Fibroblast of gingiva (primary cell): ENCODE measurements at places on chromosomes 4 and X.

GRCh38 chr4:25925486-25926201 is 11.6 kb downstream of the SMIM20 start:
- DNase-seq = no peak

- no peak for DNase-seq
These were observed 116.9 kb downstream of the VEGFC start for GRCh38 chr4:176675810-176676209.

DNA sequence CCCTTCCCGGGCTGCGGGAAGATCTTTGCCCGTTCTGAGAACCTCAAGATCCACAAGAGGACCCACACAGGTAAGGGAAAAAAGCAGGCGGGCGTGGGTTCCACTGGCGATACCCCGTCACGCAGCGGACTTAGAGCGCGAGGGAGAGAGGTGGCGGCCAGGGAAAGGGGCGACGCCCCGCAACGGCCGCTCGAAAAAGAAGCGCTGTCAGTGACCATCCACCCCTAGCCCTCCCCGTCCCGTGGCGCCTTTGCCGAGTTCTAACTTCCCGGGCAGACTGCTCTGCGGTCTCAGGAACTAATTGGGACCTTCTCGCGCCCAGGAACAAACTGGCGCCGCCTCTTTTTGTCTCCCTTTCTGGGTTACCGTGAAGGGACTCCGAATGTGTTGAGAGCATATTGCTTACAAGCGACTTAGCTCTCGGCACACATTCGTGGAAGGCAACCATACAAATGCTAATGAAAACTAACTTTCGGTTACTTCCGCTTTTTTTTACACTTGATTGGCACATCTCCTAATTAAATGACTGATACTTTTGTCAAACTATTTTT is 1.8 kb downstream of the ZIC3 start:
- no peak for DNase-seq

- peak; percentile 82 for DNase-seq
These were observed 330.5 kb upstream of the AADAT start for GRCh38 chr4:170420255-170420693.

GRCh38 chr4:2042947-2043395 is 16.2 kb upstream of the NAT8L start:
- DNase-seq = no peak

DNA sequence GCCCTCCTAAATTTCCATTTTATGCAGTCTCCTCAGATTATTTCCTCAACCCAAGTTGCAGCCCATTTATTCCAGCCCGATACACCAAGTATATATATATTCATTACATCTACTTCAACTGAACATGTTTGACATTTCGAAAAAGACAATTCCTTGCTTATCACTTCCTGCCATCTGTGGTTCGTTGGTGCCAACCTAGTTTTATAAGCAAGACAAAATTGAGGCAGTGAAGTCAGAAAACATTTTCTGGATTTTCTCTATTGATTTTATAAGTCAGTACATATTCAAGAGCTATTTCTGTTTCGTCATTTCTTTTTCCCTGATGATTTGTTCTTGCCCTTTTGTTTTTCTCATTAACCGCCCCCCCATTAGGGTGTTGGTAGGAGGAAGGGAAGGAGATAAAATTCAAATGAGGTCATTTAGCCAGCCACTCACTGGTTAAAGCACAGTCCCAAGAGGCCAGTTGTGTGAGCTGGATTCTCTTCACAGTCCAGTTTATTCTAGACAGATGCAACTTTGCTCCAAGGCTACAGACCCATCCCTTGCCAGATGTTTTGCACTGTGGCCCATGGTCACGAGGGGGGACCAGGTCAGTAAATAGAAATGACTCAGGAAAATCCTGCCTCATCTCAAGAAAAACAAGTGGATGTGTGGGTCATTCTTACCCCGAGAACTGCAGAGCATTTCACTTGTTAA is 20.3 kb upstream of the VEGFD start:
- peak; percentile 64 for DNase-seq

- DNase-seq = no peak
These were observed 46.7 kb downstream of the DIPK2B start for GRCh38 chrX:45154033-45154360.

GRCh38 chr4:37389366-37389765 is 144.8 kb downstream of the NWD2 start:
- no peak for DNase-seq

DNA sequence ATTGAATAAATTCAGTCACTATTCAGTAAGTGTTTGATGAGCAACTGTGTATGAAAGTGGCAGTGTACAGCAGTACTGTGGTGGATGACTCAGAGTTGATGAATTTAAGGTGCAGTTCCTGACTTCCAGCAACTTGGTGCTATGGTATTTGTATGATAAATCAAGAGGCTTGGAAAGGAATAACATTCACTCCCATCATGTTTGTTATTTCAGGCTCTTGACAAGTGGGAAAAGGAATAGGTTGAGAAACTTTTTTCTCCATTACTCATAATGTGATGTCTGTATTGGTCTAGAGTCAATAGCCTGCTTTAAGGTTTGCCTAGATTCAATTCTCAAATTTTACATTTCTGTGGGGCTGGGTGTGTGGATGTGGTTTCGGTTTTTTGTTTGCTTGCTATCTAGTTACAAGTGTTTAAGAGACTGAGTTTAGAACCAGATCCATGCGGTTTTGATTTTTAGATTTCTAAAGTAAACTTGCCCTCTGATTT is 35.1 kb upstream of the CYP2U1 start:
- peak; percentile 86 for DNase-seq

DNA sequence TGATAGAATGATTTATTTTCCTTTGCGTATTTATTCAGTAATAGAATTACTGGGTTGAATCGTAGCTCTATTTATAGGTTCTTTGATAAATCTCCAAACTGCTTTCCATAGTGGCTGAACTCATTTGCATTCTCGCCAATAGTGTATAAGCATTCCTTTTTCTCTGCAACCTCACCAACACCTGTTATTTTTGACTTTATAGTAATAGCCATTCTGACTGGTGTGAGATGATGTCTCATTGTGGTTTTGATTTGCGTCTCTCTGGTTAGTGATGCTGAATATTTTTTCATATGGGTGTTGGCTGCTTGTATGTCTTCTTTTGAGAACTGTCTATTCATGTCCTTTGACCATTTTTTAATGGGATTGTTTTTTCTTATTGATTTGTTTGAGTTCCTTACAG is 160.7 kb downstream of the MID1IP1 start:
- no peak for DNase-seq

- DNase-seq = no peak
These were observed 35.2 kb upstream of the AMBN start for GRCh38 chr4:70556856-70557255.

DNA sequence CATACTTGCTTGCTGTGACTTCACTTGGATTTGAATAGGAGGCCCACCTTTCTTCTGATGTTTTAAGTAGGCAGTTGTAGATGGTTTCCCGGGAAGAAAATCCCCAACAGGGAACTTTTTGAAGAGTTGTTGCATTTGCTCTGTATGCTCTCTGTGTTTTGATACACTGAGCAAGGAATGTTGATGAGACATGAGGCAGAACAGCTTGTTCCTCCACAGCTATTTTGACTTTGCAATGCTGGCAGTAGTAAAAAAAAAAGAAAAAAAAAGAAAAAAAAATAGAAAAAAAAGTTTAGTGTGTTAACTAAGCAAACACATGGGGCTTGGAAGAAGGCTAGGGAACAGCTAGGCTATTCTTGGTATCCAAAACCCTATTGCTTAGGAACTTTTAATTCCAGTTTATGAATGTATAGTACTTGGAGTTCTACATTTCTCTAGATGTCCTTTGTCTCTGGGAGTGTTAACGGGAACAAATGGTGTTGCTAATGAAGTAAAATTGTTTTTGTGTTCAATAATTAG is 23.4 kb upstream of the PAQR3 start:
- DNase-seq = peak; percentile 45

GRCh38 chr4:137735561-137736104 is 203.3 kb upstream of the PCDH18 start:
- peak; percentile 89 for DNase-seq

DNA sequence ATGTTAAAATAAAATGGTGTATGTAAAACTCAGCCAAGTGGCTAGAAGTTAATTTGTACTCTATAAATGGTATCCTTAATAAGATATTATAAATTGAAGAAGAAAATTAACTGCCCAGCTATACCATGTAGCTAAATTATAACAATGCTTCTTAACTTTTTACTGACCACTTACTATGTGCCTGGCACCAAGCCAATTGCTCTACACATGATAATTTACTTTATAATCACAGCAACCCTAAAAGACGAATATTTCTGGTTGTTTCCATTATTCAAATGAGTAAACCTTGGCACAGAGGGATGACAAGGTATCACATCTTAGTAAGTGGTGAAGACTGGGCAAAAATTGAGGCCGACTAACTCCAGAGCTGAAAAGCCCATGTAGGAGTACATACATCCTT is 1506.6 kb downstream of the PCDH7 start:
- DNase-seq = no peak

DNA sequence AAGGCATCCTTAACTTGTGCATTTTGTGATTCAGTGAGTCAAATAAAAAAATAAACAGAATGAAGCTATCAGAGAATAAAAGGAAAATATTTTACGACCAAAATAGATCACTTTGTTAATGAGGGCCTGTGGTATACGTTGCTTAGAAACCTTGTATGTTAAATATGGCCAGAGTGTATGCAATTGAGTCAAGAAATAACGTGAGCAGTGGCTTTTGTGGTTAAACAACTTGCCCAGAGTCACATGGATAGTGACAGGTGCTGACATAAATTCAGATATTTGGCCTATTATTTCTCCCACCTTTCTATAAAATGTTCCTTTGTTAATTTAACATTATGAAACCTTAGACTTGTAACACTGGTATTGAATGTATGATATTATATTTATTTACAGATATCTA is 393.4 kb downstream of the PABPC4L start:
- no peak for DNase-seq

DNA sequence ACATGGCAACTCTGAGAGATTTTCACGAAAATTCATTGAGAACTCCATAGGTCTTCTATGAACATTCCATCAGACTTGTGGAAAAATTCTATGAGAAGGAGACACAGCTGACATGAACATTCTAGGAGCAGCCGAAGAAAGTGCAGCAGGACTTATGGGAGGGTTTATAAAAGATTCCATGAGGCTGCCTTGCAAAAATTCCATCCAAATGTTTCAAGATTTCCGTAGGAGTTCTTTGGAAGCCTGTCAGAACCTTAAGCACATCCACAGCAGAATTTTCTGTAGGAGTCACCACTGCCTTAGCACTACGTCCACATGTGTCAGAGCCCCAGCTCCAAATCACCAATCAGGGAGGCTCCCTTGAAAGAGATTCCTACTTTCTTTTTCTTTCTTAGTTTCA is 67.0 kb upstream of the MSX1 start:
- peak; percentile 34 for DNase-seq

DNA sequence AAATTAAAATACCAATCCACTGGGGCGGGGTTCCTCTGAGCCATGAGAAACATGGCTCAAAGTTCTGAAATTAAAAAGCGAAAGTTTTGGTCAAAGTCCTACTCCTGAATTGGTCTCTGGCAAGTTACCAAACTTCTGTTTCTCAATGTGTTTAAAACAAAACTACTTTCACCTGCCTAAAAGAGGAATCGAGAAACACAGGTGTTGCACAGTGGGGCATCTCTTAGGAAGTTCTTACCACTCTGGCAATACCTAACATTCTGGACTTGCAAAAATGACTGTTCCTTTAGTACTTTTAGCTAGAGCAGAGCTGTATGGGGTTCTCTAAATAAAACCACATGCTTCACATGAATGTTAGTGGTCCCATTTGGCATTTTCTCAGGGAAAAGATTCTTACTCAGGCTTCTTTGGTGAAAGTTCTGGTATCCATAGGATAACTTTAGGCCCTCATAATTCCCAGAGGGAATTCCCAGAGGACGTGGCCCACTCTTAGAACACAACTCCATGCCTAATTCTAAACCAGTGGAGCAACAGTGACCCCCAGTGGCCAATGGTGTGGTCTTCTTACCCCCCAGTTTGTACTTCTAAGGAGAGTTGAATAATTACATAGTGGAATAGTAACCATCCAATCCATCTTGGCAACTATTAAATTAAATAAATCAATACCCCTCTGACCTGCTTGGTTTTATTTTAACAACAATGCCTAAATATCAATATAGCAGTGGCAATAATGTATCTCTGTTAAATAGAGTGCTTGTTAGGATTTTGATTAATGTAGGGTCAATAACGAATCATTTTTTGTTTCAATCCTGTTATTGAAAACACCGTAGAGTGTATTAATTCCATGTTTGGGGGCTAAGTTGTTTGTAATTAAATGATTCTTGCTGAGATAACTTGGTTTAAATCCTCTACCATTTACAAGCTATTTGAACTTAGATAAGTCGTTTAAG is 21.9 kb downstream of the BMP3 start:
- DNase-seq = peak; percentile 27
